ENCODE measurements at places on chromosomes 5 and 9. TPM values are rescaled to one million over a fixed set of nuclear protein-coding genes. Genes with fewer than 3 reads are reported as not detected.

- DNase-seq: no peak
Measured at GRCh38 chr5:137624786-137625349, 111.0 kb downstream of the KLHL3 start.

DNA sequence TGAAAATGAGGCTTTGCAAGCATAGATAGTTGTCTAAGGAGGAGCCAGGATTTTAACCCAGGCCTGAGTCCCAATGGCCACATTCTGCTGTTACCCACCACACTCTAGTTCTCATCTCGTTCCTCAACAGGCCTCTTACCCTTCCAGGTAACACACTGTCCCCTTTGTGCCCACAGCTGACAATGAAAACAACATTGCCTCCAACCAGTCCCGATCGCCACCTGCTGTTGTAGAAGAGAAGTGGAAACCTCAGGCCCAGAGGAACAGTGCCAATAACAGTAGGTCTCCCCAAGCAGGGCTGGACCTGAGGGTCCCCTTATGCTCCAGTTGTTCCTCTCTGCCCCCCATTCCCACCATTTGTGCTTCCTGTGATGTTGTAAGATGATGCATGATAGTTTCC, 30.4 kb downstream of the AMBP start:
- DNase-seq: no peak

- no peak for DNase-seq
Measured at GRCh38 chr5:119404033-119404432, 48.2 kb downstream of the TNFAIP8 start.

DNA sequence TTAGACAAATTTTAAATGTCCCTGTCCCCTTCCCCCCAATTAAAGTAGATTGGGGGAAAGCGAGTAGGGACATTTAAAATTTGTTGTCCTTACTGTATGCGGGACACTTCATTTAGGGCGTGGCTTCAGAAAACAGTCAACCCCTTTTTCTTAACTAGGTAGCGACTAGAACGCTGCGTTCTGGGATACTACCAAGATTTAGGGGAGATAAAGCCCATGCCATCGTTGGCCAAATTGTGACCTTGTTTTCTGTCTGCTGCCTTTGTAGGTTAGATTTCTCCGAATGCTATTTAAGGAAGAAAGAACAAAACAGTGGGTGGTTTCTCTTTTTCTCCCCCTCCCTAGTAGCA, 1.2 kb downstream of the CKS2 start:
- DNase-seq: no peak

CNTNAP3B gene
- total RNA-seq: 0.97 TPM

FAM174A gene
- total RNA-seq: 20.3 TPM

DNA sequence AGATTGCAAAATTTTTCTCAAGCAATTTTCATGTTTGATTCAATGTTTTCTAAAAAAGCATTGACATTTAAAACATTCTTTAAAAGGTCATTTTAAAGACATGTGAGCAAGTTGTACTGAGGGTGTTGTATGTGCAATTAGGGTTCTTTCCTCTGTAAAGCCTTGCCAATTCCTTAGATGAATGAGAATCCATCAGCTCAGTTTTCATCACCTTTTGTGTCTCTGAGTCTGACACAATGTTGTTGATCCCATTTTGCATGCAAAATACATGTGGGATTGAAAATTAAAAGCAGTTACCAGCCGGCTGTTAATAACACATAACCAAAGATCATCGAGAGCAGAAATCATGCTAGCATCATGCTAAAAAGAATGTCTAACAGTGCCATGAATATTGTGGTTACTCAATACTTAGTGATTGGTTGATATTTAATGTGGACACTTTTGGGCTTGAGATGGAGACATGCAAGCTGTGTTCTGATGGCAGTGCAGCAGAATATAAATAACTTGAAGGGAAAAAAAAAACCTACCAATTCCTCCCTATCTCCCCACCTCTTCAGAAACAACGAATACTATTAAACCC, 57.7 kb downstream of the FGF10 start:
- no peak for DNase-seq

CBY3 gene
- total RNA-seq: not detected

DNA sequence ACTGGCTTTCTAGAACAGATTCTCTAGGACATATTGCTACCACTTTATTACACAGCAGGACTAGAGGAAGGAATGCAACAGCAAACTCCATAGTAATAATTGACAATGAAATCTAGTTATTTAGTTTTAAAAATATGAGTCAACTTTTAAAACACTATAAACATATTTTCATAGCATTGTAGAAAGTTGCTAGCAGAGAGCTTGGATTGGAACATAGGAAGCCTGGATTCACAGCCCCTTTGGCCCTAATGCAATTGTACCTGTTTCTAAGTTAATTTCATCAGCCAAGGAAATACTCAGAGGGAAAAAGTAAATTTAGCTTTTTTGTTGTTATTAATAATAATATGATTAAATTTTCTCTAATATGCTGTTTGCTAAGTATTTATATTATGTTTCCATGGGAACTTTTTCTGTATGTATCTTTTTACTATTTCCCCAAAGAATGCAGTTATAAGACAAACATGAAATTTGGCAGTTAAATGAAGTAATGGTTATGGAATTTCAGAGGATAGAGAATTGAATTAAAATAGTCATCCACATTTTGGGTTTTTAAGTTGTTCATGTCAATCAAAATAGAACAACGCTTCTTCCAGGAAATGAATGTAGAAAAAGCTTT, 45.6 kb downstream of the VCAN start:
- DNase-seq: peak; percentile 30

GRCh38 chr5:73388306-73388684, 60.3 kb downstream of the FOXD1 start:
- peak; percentile 23 for DNase-seq

GRCh38 chr5:5183189-5183699, 43.1 kb downstream of the ADAMTS16 start:
- DNase-seq: no peak

- no peak for DNase-seq
Measured at GRCh38 chr5:172574871-172575223, 66.2 kb upstream of the NEURL1B start.

DNA sequence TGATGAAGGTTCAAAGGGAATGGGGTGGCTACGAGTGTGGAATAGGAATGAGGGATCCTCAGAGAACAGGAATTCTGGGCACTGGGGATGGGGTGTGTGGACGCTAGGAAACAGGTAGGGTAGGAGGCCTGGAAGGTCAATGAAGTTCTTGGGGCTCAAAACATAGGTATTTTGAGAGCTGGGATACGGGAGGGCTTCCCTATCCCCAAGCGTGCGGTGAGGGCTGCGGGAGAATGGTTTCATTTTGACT, 718 bp downstream of the QSOX2 start:
- no peak for DNase-seq

- DNase-seq: peak; percentile 71
Measured at GRCh38 chr9:132768932-132769905, 99.0 kb downstream of the GTF3C4 start.

- DNase-seq: peak; percentile 20
Measured at GRCh38 chr5:67160985-67161384, 35.6 kb downstream of the CD180 start.

DNA sequence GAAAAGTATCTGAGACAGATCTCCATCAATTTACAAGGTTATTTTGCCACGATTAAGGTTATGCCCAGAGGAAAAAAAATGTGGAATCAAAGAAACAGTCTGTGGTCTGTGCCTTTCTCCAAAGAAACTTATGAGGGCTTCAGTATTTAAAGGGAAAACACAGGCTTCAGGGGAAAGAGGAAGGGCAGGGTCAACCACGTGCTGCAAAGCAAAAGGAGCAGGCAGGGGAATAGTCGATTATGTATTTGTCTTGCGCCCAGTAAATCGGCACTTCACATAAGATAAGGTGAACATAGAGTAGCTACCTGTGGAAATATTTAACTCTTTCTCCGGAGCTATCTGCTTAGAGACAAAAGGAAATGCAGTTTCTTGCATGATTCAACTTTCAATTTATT, 343.7 kb downstream of the RAB3C start:
- DNase-seq: no peak

DNA sequence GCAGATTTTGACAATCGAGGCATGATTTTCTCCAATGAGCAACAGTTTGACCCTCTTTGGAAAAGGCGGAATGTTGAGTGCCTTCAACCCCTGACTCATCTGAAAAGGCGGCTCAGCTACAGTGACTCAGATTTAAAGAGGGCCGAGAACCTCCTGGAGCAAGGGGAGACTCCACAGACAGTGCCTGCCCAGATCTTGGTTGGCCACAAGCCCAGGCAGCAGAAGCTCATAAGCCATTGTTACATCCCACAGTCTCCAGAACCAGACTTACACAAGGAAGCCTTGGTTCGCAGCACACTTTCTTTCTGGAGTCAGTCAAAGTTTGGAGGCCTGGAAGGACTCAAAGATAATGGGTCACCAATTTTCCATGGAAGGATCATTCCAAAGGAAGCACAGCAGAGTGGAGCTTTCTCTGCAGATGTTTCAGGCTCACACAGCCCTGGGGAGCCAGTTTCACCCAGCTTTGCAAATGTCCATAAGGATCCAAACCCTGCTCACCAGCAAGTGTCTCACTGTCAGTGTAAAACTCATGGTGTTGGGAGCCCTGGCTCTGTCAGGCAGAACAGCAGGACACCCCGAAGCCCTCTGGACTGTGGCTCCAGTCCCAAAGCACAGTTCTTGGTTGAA, 13.6 kb downstream of the PTPDC1 start:
- peak; percentile 92 for DNase-seq

- DNase-seq: no peak
Measured at GRCh38 chr9:37452611-37453010, 12.6 kb downstream of the ZBTB5 start.

KCNN2 gene
- total RNA-seq: 2.6 TPM

NPR3 gene
- total RNA-seq: 2.9 TPM

THBS4 gene
- under 0.01 TPM for total RNA-seq

- DNase-seq: peak; percentile 95
Measured at GRCh38 chr9:130854092-130854491, 19.0 kb downstream of the ABL1 start.

GRCh38 chr5:97991236-97991635, 782.2 kb upstream of the RGMB start:
- no peak for DNase-seq

GPR150 gene
- 0.43 TPM for total RNA-seq

- no peak for DNase-seq
Measured at GRCh38 chr5:8710426-8710930, 835.4 kb downstream of the SEMA5A start.

LTC4S gene
- total RNA-seq: not detected

GRCh38 chr9:131709771-131710431, 30.0 kb downstream of the RAPGEF1 start:
- peak; percentile 43 for DNase-seq

DNA sequence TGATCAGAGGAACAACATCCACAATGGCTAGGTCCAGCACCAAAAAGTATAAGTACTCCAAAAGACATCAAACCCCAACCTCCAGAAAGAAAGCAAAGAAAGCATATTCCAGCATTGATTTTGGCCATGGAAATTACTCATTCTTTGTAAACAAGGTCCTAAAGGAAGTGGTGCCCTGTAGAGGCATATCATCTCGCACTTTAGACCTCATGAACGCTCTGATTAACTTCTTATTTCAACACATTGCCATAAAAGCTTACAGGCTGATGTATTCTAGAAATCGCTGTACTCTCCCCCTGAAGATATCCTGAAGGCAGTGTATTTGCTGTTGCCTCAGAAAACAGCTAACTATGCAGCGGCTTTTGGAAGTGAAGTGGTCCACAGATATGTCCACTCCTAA, 82.7 kb upstream of the TNPO1 start:
- no peak for DNase-seq

DNA sequence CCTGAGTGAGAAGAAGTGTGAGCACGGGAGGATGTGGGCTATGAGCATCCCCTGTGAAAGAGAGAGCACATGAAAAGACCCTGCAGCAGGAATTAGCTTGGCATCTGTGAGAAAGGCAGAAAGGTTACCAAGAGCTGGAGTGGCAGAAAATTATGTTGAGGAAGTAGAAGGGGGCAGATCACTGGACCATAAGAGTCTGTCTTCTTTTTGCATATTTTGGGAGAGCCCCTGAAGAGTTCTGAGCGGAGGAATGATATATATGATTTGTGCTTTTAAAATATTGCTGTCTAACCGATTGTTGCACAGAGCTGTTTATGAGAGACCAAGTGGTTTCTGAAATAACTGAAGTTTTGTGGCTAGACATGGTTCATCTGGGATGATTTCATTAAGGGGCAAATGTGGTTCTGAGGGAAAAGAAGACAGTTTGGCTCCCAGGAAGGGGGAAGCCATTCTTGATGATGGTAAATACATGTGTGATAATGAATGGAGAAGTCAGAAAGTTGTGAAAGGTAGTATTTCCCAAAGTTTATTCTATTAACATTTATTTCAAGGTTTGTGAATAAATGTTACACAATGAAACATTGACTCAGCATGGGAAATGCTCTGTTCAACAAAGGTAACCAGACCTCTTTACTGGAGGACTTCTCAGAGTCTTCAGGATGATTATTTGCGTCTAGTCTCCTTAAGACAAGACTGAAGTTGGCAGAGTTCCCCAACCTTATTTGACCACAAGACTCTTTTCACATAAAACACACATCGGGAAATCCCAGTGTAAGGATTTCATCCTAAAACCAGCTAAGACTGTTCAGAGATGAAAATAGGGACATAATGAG, 31.5 kb upstream of the ADRB2 start:
- peak; percentile 36 for DNase-seq

GRCh38 chr5:111934511-111934910, 177.5 kb upstream of the NREP start:
- peak; percentile 82 for DNase-seq

CDHR2 gene
- total RNA-seq: not detected

IRX2 gene
- 3.0 TPM for total RNA-seq

GRCh38 chr9:71801826-71802225, 33.5 kb upstream of the CEMIP2 start:
- DNase-seq: no peak

POC5 gene
- total RNA-seq: 10.6 TPM

GRCh38 chr5:110377943-110378342, 348.5 kb downstream of the TMEM232 start:
- peak; percentile 50 for DNase-seq

KIF27 gene
- 2.9 TPM for total RNA-seq

DNA sequence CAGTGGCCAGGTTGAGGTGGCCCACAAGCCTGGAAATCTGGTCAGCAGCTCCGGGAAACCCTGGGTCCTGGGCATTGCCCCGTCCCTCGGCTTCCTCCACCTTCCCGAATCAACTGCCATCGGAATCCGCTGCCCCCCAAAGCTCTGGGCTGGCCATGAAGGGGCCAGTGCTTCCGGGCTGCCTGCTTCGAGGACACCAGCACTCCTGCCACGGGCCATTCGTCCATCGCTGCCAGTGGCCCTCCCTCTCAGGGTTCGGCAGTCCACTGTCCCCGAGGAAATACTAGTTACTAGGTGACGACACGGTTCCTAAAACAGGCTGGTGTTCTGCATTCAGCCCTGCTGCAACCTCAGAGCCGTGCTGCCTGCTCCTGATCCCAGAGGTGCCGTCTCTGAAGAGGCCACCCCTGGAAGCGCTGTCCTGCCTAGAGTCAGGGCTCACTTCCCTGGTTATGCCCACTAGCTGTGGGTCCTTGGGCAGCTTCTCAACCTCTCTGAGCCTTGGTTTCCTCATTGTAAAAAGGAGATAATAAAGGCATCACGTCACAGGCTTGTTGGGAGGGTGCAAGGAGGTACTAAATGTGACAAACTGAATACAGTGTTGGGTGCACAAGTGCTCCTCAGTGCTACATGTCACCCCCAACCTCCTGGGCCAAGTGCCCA, 3.5 kb upstream of the WDR5 start:
- no peak for DNase-seq

KIF4B gene
- not detected for total RNA-seq

GRCh38 chr5:139397921-139398320, 3.0 kb upstream of the PROB1 start:
- DNase-seq: no peak

Measured in fibroblast of villous mesenchyme (primary cell).